Esophagus mucosa (tissue), 1 donor: ENCODE measurements at places on chromosomes 13 and 19.
A peak's percentile ranks its signal among the peaks of the same experiment; 100 is the strongest.

DNA sequence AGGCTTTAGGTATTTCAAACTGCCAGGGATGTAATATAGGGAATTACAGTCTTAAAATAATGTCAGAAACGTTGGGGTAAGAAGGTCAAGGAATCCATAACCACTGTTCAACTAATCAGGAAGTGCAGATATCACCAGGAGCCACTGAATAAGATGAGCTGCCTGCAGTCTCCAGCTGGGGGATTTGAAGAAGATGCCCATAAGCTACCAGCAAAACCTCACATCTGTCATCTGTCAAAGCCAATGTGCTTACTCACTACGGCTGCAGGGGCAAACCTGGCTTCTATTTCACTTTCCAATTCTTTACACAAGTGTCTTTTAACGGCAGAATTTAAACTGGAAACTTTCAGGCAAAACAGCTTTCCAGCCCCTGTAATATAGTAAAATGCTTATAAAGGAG is 1410.1 kb upstream of the ATXN8OS start:
- ATAC-seq: no peak

DNA sequence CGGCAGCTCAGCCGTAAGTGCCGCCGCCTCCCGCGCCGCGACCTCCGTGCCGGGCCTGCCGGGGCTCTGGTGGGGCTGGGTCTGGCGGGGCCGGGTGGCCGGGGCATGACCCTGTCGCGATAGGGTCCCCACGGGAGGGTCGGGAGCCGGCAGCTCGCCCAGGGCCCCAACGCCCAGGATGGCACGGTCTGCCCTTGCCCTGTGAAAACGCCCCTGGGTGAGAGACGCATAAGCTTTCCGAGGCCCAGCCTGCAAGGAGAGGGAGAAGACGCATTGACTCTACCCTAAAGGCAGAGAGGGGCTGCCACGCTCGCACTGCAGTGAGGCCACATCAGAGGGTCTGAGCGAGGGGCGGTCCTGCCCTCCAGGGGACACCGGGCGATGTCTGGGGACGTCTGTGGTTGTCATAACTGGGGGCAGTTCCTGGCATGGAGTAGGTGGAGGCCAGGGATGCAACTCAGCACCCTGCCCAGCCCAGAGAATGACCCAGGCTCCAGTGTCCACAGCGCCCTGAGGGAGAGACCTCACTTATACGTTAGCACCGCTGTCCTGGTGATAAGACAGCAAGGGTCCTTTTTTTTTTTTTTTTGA is 539 bp downstream of the ZNF554 start:
- ATAC-seq: peak; percentile 25

DNA sequence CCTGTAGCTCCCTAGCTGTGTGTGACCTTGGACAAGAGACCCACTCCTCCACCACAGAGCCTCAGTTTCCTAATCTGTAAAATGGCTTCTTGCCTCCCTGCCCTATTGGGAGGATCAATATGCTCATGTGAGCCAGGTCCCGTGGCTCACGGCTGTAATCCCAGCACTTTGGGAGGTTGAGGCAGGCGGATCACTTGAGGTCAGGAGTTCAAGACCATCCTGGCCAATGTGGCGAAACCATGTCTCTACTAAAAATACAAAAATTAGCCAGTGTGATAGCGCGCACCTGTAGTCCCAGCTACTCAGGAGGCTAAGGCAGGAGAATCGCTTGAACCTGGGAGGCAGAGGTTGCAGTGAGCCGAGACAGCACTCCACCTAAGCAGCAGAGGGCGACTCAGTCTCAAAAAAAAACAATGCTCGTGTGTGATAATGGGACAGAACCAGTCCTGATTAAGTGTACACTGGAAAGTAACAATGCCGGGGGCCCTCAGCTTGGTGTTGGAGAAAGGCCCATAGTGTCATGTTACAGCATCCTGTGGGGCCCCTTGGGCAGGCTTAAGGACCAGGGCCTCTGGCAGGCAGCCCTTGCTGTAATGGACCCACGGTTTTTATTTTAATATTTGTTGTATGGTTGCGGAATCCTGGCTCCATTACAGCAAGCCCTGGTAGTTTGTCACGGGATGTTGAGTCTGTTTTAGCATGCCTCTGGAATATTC is 6.8 kb downstream of the RPS11 start:
- ATAC-seq: peak; percentile 23

DNA sequence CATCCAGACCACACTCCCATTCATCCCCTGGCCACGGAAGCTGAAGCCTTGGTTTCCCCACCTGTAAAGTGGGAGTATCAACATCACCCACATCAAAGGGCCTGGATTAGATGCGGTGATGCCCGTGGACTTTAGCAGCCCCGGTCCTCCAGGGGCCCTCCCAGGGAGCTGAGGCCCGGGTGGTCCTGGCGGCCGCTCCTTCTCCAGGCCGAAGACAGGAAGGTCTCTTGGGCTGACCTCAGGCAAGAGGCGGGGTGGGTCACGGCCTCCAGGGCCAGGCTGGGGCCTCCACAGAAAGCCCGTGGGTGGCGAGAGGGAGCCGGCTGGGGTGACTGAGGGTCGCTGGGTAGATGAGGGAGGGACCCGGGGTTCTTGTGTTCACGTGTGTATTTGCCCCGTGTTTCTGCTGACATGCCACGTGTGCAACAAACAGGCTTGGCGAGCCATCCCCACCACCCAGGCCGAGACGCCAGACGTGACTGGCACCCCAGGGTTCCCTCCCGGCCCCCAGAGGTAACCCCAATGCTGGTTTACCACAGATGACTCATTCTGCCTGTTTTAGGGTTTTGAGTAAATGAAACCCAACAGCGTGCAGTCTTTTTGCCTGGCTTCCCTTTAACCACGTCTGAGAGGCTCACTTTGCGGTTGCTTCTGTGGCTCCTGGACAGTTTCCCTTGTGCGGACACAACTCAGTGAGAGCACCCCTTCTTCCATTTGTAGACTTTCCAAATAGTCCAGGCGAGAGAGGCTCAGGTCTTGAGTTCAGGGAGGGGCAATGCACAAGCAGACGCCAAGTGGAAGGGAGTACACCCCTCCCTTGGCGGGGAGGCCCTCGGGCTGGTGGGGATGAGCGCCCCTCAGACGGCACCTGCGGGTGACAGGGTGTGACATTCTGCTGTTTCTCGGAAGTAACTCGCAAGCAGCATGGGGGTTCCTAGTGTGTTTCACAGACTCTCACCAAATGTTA is 42.9 kb downstream of the C13orf46 start:
- no peak for ATAC-seq

- ATAC-seq: no peak
Measured at GRCh38 chr19:29337029-29337428, 124.1 kb upstream of the UQCRFS1 start.

- ATAC-seq: peak; percentile 84
Measured at GRCh38 chr19:16324384-16325160, at the start of gene KLF2. KLF2 (plus strand) TSS chr19:16324826; CDS start chr19:16324924, 98 bp downstream.

- no peak for ATAC-seq
Measured at GRCh38 chr19:6754653-6755463, 12.4 kb downstream of the SH2D3A start.

DNA sequence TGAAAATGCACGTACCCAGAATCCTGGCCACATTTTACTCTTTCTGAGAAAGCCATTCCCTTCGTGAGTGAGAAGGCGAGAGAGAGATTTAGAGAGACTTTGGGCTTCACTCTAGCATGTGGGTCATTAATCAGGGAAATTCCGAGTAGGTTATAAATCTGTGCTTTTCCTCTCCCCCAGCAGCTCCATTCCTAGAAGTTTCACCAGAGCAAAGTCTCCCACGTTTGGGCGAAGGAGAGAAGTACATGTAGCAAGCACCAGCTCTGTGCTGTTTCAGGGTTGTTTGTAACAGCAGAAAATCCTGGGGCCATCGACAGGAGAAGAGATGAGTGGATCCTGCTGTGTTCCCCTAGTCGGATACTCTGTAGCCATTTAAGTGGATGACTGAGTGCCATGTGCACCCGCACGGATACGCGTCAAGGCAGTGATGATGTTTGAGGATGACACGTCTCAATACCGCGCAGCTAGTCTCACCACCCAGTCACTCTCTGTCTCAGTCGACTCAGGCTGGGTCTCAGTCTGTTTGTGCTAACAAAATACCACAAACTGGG is 131.8 kb upstream of the PEG3 start:
- no peak for ATAC-seq

GRCh38 chr13:21879263-21879914 is 208.5 kb downstream of the FGF9 start:
- no peak for ATAC-seq

GRCh38 chr13:62875118-62875640 is 1459.5 kb upstream of the PCDH20 start:
- no peak for ATAC-seq

DNA sequence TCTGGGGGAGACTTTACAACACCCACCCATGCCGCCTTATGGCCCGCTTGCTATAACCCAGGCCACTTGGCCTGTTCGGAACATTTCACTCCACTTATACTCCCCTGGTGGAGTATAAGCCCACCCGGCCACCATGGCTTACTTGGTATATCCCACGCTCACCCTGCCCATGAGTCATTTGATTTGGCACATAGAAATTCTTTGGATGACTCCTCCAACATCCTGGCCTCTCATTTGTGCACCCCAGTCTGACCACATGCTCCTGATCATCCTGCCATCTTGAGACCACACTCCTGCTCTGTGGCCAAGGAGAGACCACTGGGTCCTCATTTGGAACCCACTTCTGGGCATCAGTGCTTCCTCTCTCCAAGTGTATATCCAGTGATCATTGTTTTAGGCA is 5.2 kb downstream of the SPACA6 start:
- ATAC-seq: no peak

DNA sequence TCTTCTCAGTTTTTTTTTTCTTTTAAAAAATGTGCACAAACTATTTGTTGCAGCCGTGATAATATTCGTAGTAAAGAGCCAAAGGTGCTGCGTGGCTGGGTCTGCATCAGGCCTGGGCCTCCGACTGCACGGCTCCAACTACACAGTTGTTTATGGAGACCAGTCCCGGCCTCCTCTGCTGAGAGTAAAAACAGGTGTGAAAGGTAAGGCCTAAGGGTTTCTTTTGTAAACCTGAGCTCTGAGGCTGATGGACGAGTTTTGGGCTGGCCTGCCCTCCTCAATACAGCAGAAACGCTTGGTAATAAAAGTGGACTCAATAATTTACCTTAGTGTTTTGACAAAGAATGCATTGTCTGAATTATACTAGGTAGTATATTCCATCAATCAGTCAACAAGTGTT is 3.9 kb downstream of the MBNL2 start:
- ATAC-seq: no peak

- ATAC-seq: no peak
Measured at GRCh38 chr19:33740811-33741396, 55.8 kb upstream of the KCTD15 start.

- ATAC-seq: no peak
Measured at GRCh38 chr19:36508325-36508724, 19.0 kb upstream of the ZNF566 start.

DNA sequence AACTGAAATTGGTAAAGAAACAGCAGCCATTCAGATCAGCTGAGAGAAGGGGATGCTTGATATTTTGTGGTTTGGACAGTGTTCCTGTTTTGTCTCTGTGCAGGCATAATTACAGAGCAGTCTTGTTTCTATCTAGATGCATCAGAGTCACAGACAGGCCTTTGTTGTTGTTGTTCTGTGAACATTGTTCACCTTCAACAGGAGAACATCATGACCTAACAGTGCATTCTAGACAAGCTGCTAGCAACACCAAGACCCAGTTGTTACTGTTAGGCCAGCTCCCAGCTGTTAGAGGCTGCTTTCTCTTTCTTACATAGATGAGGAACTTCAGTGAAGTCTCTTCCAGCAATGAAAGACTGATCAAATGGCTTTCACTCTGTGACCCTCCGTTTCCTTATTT is 8.5 kb upstream of the LSR start:
- ATAC-seq: peak; percentile 35

GRCh38 chr13:31905961-31906360 is 125.6 kb upstream of the FRY start:
- ATAC-seq: no peak

GRCh38 chr13:47798194-47798593 is 202.9 kb downstream of the SUCLA2 start:
- peak; percentile 48 for ATAC-seq

DNA sequence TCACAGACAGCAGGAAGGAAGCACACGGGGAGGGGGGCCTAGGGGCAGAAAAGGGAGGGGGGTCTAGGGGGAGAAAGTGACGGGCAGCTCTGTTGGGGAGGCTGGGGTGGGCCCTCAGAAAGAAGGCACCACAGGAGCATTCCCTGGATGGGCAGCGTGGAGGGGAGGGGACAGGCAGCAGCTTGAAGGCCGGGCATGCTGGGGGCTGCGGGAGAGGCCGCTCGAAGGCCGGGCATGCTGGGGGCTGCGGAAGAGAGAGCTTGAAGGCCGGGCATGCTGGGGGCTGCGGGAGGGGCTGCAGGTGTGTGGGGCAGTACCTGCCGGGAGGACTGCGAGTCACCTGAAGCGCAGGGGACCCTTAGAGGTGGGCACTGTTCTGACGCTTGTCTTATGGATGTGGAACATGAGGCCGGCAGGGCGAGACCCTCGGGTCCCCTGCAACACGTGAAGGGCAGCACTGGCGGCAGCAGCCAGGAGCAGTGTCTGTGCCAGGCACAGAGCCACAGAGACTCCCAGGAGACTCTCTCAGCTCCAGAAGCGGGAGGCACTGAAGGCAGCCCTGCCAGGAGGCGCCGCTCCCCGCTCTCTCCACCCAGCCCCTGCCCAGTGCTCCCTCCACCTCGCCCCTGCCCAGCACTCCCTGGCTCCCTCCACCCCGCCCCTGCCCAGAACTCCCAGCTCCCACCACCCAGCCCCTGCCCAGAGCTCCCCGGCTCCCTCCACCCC is 13.3 kb downstream of the ZNF787 start:
- ATAC-seq: peak; percentile 17

- peak; percentile 29 for ATAC-seq
Measured at GRCh38 chr19:57850553-57851017, 926 bp downstream of the ZNF587 start.

GRCh38 chr13:62747152-62747551 is 1331.5 kb upstream of the PCDH20 start:
- no peak for ATAC-seq

GRCh38 chr13:110330491-110331011 is 23.5 kb downstream of the COL4A2 start:
- no peak for ATAC-seq

GRCh38 chr13:26707122-26708006 is 53.2 kb downstream of the GPR12 start:
- peak; percentile 75 for ATAC-seq

- ATAC-seq: peak; percentile 4
Measured at GRCh38 chr19:2756921-2757881, 17.4 kb upstream of the SLC39A3 start.

- no peak for ATAC-seq
Measured at GRCh38 chr19:41530761-41531301, 45.1 kb upstream of the CEACAM21 start.
